ENCODE measurements at places on chromosomes 2 and 18.

DNA sequence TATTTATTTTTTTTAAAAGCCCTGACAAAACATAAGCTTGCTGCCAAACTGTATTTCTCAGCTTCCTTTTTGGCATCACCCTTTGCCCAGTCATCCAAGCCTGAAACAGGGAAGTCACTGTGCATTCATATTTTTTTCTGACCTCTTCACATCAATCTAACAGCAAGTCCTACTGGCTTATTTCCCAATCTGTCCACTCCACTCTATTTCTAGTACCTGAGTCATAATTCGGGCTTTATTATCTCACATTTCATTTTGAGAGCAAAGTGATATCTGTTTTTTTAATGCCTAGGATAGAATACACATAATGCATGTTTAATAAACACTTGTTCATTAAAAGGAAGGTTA lies 5.1 kb downstream of the HNMT start:
- no peak for DNase-seq

DNA sequence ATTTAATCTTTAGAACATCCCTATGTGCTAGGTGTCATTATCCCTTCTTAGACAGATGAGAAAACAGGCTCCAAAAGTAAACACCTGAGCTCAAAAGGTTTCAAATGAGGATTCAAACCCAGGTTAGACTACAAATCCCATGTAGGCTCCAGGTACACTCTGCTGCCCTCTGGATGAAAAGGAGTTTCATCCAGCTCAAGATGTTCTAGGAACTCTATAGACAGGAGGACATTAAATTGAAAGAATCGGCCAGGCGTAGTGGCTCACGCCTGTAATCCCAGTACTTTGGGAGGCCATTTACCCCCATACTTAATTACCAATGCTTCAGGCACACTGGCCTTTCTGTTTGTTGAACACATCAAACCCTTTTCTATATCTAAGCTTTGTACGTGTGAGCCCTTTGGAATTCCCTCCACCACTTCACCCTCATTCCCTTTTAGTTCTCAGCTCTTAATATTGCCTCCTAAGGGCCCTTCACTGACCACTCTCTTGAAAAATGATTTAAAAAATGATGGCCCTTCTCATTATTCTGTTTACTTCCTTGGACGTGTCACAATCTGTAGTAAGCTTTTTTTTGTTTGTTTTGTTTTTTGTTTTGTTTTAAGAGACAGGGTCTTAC lies 10.7 kb downstream of the SLC25A12 start:
- DNase-seq: no peak

GRCh38 chr2:236051351-236051750 lies 116.8 kb downstream of the GBX2 start:
- no peak for DNase-seq

DNA sequence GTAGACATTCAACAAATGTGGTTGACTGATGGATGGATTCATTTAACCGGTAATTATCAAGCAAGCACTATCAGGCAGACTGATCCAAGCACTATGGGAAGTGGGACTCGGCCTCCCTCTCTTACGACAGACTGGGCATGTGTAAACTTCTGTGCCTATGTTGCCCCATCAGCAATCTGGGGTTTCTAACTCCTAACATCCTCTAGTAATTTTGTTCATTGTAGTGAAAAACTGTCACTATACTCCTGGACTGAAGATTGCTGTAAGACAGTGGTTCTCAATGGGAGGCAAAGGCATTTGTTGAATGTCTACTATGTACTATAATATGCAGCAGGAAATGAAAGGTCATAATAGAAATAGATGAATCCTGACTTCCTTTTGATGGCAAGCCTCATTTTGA lies 51.2 kb upstream of the CREB1 start:
- DNase-seq: no peak

GRCh38 chr2:109126501-109126860 lies 2.5 kb upstream of the SH3RF3 start:
- no peak for DNase-seq

- DNase-seq: no peak
These were observed 184.8 kb downstream of the NR4A2 start for GRCh38 chr2:156147594-156148330.

DNA sequence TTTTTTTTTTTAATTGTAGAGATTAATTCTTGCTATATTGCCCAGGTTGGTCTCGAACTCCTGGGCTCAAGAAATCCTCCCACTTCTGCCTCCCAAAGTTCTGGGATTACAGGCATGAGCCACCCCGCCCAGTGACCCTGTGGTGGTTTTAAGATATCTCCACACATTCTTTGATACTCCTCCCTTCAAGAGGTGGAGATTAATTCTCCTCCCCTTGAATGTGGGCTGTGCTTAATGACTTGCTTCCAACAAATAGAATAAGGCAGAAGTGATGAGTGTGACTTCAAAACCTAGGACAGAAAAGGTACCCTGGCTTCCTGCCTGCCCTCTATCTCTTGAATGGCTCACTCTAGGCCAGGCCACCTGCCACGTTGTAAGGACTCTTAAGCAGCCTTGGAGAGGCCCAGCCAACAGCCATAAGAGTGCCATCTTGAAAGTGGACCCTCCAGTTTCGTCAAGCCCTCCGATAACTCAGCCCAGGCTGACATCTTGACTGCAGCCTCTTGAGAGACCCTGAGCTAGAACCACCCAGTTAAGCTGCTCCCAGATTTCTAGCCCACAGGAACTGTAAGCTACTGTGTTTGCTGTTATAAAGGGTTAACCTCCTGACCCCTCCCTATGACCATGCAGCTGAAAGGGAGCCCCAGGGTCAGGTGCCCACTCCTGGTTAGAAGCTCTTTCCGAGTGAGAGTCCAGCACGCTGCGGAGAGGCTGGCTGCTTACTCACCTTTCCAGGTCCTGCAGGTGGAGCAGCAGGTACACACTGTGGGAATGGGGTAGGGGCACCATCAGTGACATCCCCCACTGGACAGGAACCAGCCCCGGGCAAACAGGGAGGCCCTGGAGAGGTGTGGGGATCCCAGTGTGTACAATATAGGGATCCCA lies 27.6 kb downstream of the MRPL35 start:
- no peak for DNase-seq

DNA sequence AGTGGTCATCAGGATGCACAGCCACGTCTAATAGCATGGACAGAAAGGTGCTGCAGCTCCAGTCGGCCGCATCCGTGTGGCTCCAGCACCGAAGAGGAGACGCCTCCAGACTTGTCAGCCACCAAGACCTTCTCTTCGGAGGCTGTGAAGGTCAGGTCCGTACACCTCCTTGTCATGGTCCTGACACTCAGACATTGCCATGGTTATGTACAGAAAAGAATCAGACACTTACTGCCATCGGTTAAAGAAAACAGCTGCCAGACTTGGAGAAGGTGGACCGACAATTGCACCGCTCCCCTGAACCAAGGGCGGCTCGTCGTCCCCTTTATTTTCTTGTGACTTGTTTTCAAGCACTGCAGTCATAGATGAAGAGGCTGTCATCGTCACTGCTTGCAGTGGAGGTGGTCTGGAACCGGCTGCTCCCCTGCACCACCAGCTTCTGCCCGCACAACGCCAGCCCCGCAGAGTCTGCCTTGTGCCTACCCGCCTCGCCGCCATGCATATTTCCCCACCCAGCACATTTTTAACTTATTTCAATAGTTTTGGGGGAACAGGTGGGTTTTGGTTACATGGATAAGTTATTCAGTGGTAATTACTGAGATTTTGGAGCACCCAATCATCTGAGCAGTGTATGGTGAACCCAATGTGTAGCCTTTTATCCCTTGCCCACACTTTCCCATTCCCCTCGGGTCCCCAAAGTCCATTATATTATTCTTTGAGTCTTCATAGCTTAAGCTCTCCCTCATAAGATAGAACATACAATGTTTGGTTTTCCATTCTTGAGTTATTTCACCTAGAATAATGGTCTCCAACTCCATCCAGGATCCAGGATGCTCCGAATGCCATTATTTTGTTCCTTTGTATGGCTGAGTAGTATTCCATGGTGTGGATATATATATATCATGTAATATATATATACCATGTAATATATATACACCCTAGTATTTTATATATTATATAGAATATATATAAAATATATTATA lies 18.1 kb downstream of the FBXO48 start:
- no peak for DNase-seq

Data from activated naive CD8-positive, alpha-beta T cell treated with anti-CD3 and anti-CD28 coated beads, Interleukin-2, amount 50 U/mL, for 16 hours (primary cell).